ENCODE measurements at places on chromosomes 1 and 21.

DNA sequence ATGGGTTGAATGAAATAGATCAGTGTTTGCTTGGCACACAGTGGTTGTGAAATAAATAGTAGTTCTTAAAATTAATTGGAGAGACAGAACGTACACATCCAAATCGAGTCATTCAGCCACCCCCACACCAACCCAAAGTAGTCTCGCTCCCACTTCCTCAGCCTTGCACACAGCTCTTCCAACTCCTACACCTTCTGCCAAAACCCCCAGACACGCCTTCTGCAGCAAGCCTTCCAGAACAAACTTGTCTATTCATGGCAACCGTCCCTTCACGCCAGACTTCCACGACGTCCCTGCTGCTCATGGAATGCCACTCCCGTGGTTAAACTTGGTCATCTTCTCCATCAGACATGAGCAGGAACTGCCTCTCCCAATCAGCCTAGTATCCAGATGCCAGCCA lies 37.5 kb upstream of the RD3 start:
- DNase-seq, result no peak

GRCh38 chr1:227215863-227216510 lies 102.3 kb downstream of the CDC42BPA start:
- DNase-seq, result no peak

DNA sequence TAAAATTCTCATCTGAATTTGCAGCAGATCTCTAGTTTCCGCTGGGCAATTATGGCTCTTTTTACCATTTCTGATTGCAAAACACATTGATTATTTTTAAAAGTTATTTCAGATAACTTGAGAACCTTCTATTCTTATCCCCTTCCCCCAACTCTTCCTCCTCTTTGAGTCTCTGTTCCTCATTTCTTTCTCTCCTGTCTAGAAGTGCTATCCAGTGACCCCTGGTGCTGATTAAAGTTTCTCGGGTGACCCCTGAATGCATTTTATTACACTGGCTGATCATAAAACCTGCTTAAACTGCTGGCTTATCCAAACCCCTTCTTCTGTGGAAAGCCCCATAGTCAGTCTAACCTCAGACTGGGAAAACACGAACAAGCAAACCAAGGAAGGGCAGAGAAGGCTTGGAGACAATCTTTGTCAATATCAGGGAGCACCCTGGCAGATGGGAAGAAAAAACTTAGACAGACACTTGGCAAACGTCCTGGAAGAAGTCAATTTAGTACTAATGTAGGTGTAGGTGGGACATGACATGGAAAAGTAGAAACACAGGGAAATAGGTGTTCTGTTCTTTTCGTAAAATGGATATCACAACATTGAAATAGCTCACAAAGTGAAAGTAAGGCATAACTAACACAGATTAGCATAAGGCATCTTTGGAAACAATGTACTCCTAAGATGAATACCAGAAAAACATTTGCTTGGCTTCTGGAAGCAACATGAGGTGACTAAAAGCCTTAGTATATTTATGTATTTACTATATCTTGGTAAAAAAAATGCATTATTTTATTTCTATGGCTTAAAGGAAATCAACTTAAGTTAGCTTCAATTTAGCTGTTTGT lies 61.4 kb downstream of the GORAB start:
- no peak for DNase-seq

DNA sequence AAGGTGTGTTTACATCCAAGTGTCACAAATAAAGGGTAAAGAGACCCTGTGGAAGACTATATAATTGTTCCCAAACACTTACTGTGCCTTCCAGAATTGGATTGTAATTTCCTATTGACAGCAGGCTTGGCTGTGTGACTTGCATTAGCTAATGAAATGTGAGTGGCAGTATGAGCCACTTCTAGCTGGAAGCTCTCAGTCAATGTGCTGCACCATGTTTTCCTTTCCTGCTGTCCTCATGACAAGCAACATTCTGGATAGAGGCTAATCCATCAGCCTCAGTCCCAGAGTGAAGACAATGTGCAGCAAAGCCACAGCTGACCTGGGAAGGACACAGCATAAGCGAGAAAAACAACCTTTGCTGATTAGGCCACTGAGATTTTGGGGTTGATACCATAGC lies 5.9 kb upstream of the FOXJ3 start:
- DNase-seq, result peak; percentile 93

Data from NCI-H1417 (cell line).